ENCODE measurements at places on chromosomes 6 and 20.

DNA sequence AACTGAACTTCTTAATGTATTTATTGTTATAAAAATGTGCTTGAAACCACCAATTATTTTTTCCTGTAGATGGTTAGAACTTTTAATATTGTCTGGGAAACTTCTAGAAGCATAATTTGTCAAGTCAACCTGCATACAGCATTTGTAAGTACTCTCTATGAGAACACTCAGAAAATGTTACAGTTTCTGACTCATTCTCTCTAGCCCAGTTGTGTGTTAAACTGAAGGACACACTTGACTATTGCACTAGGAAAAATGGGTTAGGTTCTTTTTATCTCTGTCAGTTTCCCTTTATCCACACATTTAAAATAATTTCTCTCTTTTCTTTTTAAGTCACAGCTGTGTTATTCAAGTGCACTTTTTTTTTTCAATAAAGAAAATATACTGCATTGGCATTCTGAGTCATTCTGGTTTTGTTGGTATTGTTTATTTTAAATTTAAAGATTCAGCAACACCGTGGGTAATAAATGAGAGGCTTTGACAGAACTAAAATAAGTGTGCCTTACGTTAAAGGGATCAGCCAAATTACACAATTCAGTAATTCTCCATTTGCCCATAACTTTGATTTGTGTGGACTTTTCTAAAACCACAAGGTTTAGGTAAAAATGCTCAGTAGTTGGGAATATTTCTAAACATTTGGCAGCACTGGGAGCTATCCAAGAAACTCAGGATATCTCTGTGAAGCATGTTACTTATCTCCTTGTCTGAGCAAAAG is 50.7 kb downstream of the OPN5 start:
- no peak for DNase-seq

- no peak for DNase-seq
These were observed 163.5 kb upstream of the TOP1 start for GRCh38 chr20:40865095-40865494.

DNA sequence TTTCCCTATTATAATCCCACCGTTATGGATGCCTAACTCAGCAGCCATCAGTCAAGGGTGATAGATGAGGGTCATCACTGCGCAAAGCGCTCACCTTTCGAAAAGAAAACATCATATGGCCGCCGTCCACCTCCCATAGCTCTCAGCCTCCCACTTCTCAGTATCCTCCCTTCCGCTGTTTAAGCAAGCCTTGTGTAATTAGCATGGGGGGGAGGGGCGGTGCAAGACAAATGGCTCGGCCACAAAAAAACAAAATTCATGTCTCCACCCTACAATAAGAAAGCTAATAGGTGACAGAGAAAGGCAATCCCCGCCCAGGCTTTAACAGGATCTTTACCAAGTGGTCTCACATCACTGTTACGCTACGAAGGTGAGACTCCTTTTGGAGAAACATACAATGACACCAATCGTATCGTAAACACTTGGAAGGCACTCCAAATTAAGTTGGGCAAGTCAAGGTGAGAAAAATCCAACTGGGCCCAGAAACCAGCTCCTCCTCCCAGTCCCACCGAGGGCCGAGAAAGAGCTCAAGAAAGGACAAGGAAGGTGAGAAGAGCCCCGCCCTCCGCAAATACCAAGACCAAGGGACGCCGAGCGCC is 645 bp downstream of the DDX39B start:
- no peak for DNase-seq

- DNase-seq, result no peak
These were observed 57.1 kb downstream of the TPD52L1 start for GRCh38 chr6:125210667-125211066.

DNA sequence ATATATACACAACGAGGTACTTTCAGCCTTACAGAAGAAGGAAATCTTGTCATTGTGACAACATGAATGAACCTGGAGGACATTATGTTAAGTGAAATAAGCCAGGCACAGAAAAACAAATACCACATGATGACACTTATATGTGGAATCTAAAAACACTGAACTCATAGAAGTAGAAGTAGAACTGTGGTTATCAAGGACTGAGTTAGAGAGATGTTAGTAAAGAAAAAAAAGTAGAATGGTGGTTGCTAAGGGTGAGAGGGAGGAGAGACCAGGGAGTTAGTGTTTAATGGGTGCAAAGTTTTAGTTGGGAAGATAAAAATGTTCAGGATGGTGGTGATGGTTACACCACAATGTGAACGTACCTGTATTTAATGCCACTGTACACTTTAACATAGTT is 4.8 kb upstream of the STX11 start:
- no peak for DNase-seq

- no peak for DNase-seq
These were observed 15.1 kb downstream of the E2F3 start for GRCh38 chr6:20416567-20417345.

DNA sequence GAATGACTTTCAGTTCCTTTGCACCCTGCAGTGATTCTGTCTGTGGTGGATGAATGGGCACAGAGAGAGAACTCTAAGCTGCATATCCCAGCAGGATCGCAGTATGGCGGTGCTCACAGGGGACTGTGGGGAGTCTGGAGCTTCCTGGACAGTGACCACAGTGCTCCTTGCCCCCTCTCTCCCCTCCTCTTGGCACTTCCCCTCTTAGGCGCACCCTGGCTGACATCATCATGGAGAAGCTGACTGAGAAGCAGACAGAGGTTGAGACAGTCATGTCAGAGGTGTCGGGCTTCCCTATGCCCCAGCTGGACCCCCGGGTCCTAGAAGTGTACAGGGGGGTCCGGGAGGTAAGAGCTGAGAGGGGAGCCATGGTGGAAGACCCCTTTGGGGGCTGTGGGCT is 8.6 kb downstream of the BYSL start:
- no peak for DNase-seq

DNA sequence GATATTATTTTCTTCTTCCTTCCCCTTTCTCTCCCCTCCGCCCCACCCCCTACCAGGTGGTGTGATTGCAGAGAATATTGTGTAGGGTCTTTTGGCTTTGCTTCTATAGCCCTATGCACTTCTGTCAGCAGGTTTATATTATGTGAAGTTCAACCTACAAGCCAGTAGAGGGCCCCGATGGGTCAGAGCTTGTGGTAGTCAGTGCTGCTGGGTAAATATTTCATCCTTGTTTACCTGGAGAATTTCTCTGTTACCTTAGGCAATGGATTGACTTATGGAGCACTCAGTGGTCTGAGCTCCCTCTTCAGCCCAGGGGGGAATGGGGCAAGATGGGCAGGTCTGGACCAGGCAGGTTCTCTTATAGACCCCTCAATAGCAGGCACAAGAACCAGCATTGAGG is 720.9 kb downstream of the GRIK2 start:
- no peak for DNase-seq

DNA sequence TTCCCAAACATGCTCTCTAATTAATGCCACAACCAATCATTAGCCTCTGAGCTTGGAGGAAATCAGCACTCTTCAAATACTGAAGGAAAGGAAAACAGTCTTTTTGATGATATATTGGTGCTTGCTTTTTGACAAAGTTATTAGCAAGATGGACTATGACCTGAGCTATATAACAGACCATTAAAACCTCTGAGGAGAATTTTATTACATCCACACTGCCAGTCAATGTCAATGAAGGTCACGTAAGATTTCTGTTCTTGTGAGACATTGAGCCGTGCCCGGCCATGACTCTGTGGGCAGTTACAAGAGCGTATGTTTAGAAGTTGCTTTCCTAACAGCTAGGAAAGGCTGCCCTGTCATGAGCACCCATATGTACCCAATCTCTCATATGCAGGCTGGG is 659.0 kb downstream of the UTRN start:
- no peak for DNase-seq

DNA sequence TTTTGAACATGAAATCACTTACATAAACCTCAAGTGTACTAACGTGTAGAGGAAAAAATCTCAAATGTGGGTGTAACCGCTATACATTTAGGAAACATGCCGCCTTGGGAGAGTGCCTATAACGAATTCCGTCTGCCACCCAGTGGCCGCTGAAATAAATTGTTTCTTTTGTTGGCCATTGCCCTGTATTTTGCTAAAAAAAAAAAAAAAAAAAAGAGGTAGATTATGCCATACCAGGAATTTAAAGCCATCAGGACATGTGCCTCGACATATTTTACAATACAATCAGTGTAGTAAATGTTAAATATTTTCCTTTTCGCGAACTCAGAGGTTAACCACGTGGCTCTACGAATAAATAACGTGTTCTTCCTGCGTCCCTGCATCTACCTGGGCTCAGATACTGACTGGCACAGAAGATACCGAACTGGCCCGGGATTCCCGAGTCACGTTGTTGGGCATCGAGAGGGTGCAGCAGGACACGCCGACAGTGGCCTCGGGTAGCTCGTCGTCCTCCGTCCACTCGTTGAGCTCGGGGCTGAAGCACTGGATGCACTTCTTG is 14.3 kb downstream of the KLHL31 start:
- DNase-seq, result peak; percentile 57

DNA sequence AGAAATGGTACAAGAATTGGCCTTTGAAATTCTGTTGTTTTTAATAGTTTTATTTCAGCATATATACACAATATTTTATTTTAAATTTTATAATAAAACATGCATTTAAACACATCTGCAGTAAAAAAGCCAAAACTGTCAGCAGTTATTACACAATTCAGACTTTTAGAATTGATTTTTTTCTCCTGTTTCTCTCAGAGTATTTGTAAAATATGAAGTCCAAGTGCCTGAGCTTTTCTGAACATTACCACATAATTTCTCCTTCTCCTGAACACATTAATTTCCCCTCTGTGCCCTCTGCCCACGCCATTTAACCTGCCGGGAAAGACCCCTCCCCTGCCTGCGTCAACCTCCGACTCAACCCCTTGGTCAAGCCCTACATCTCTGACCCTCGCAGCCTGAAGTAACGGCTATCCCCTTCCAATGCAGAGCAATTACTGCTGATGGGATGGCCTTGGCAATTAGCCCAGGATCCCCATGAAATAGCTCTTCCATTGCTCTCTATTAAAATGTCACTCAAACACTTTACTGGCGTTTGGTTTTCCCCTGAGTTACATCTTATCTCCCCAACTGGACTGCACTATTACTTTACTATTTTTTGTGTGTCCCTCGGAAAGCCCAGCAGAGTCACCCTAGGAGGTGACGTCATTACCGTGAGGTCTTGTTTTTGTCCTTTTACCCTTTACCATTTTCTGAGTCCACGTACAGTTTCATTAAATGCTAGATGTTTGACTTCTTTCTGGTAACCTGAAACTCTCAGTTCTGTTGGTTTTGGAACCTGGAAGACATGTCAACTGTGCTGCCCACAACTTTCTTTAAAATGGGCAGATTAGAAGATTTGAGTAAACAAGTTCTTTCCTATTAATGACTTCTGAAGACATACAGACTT is 146.7 kb upstream of the TAB2 start:
- no peak for DNase-seq

DNA sequence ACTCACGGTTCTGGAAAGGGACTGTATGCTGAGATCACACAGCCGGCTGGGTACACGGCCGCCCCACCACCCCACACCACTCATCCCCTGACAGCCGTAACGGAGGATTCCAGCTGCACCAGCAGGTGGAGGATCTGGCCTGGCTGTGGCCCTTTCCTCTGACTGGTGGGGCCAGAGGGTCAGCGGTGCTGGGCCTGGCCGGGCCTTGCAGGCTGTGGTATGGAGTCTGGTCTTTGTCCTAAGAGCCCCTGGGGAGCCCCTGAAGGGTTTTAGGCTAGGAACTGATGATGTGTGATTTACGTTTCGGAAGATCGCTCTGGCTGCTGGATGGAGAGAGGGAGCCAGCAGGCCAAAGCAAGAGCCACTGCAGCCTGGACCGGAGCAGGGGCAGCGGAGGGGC is 26.6 kb downstream of the NOL4L start:
- DNase-seq, result no peak

- no peak for DNase-seq
These were observed 148.2 kb upstream of the MLN start for GRCh38 chr6:33952016-33952415.

- no peak for DNase-seq
These were observed 16.1 kb upstream of the PPP1R14C start for GRCh38 chr6:150126641-150127291.

DNA sequence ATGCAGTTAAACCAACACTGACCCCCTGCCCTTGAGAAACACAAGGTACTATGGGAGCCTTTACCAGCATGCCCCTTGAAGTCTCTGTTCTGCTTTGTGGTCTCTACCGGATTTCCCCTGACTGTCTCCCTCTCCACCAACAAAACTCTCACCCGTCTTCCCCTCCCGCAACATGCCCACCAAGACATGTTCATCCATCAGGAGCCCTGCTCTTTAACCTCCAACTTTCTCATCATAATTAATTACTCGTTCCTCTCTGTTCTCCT is 1.1 kb downstream of the ZNF165 start:
- no peak for DNase-seq
